ENCODE measurements at places on chromosomes 2 and 18.

- no peak for DNase-seq
Observed at GRCh38 chr2:71226096-71226964, 573 bp downstream of the PAIP2B start.

DNA sequence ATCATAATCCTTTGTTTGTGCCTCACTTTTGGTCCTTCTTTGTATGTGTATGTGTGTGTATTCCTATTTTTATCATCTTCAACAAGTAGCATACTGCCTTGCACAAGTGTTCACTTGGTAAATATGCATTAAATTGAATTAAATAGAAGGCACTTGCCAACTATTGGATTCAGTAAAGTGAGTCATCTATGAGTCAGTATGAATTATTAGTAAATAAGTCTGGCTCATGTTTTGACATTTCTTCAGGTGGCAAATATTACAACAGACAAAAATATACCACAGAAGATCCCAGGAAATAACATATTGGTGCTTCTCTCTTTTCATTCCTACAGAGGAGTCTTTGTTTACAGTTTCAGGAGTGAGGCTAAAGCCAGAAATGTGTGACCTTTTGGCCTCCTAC, 84.1 kb downstream of the CDK15 start:
- DNase-seq: no peak

- no peak for DNase-seq
Observed at GRCh38 chr2:46909771-46910419, 5.7 kb downstream of the MCFD2 start.

- DNase-seq: no peak
Observed at GRCh38 chr2:190023860-190024259, 38.7 kb downstream of the MSTN start.

DNA sequence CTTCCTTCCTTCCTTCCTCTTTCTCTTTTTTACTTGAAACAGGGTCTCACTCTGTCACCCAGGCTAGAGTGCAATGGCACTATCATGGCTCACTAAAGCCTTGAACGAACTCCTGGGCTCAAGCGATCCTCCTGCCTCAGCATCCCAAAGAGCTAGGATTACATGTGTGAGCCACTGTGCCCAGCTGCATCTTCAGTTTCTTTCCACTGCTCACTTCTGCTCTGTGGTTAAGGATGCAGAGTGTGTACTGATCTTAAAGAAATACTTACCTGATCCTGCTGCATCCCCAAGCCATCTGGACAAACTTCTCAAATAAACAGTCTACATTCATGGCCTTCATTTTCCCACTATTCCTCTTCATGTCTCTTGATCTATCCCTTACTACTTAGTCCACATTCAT, 13.0 kb downstream of the DPP4 start:
- no peak for DNase-seq

- no peak for DNase-seq
Observed at GRCh38 chr2:149458502-149458901, 128.1 kb downstream of the LYPD6 start.

GRCh38 chr18:42268798-42269197, 313.8 kb downstream of the PIK3C3 start:
- no peak for DNase-seq

GRCh38 chr2:128773641-128774319, 455.1 kb upstream of the HS6ST1 start:
- DNase-seq: no peak

DNA sequence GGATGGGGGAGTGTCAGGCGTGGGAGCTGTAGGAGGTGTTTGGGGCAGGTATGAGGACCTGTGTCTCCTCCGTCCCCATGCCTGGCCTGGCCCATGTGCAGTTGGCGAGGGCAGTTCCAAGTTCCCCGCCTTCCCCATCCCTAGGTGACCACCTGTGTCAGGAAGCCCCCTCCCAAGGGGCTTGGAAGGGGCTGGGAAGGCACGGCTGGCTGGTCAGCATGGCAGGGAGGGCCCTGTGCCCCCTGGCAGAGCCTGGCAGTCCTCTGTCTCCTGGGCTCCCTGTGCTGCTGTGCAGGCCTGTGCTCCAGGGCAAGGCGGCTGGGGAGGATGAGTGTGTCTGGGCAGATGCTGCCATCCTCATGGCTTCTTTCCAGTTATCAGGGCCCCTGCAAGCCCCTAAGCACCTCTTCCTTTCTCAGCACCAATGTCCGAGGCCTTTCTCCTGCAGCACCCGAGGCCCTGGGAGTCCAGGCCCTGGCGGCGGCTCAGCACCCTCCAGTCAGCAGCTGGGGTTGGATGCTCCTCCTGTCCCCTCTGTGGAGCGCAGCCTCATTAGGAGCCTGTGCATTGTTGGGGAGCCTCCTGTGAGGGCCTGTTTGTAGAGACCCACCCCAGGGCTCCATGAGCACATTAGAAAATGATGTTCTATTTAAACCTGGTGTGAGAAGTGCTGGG, 101.7 kb downstream of the FAM210A start:
- no peak for DNase-seq

GRCh38 chr2:136920652-136921333, 155.4 kb downstream of the THSD7B start:
- DNase-seq: no peak

GRCh38 chr2:26654061-26654340, 12.8 kb upstream of the CIB4 start:
- DNase-seq: no peak

- no peak for DNase-seq
Observed at GRCh38 chr2:111238296-111238695, 117.6 kb downstream of the BCL2L11 start.

GRCh38 chr2:112782234-112782799, 2.0 kb downstream of the IL1A start:
- DNase-seq: no peak

DNA sequence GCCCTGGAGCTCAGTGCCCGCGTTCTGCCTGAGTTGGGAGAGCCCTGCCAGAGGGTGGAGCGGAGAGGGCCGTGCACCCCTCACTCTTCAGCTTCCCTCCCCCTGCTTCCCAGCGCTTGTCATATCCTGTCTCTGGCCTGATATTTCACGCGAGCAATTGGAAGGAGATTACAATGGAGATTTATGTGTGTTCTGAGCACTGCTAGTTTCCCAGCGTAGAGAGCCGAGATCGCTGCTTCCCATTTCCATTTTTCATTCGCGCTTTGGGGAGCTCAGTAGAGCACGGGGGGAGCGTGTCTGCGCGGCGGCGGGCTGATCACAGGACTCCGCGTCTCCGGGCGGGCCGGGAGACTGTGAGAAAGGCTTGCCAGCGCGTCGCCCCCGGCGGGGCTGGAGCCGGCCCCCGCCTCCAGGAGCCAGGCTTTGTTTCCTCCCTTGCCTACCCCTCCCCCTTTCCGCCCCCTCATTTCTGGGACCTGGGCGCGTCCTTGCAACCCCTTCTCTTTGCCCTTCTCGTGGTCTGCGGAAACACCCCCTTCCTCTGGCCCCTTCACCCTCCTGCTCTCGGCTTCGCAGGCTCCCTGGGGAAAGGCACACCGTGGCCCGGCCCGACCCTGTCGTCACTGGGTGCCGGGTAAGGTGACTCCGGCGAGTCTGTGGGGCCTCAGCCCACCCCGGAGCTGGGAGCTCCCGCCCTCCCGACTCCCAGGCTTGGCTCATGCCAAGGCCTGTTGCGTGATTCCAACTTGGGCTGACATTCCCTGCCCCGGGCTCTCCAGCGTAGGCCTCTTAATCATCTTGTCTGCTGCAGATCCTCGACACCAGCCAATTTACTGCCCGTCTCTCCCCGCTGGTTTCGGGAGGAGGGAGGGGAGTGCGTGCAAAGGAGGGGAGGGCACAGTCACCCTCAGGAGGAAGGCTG, 5.8 kb downstream of the DLX2 start:
- DNase-seq: no peak

DNA sequence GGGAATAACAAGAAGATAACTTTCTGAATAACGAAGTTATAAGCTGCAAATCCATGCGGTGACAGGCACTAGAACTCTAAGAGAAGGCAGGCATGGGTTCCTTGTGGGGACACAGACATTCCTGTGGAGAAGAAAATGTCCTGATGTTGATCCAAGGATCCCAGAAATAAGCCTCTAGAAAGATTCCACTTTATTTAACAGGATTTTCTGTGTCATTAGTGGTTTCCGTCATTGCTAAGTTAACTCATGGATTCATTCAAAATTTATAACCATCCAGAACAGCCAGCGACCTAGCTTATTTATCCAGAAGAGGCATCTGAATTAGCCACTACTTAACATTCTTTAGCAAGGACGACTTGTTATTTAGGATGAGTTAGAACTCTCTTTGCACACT, 10.0 kb upstream of the CD302 start:
- DNase-seq: no peak

GRCh38 chr2:21014364-21015280, 29.3 kb downstream of the APOB start:
- DNase-seq: no peak

- no peak for DNase-seq
Observed at GRCh38 chr2:8412586-8412985, 269.3 kb upstream of the ID2 start.

DNA sequence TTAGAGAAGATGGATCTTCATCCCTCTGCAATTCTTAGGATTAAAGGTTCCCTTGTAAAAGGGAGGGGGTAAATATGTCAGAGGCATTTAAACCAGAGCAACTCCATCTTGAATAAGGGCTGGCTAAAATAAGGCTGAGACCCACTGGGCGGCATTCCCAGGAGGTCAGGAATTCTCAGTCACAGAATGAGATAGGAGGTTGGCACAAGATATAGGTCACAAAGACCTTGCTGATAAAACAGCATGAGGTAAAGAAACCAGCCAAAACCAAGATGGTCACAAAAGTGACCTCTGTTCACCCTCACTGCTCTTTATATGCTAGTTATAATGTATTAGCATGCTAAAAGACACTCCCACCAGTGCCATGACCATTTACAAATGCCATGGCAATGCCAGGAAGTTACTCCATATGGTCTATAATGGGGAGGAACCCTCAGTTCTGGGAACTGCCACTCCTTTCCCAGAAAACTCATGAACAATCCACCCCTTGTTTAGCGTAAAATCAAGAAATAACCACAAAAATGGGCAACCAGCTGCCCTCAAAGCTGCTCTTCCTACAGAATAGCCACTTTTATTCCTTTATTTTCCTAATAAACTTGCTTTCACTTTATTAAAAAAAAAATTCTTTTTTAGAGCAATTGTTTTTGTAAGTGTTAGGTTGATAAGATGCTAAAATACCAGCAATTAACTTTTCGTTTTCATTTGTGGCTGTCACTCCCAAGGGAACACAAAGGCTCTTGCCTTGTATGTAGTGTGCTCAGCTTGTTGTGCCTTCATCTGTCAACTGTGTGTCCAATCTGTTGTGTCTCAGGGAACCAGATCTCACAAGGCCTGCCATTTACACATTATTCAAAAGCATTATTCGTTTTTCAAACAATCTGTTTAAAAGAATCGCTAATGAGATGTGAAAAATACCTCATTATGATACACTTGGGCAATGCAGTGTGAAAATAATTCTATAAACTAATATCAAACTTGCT, 205.2 kb upstream of the RGPD4 start:
- DNase-seq: no peak

DNA sequence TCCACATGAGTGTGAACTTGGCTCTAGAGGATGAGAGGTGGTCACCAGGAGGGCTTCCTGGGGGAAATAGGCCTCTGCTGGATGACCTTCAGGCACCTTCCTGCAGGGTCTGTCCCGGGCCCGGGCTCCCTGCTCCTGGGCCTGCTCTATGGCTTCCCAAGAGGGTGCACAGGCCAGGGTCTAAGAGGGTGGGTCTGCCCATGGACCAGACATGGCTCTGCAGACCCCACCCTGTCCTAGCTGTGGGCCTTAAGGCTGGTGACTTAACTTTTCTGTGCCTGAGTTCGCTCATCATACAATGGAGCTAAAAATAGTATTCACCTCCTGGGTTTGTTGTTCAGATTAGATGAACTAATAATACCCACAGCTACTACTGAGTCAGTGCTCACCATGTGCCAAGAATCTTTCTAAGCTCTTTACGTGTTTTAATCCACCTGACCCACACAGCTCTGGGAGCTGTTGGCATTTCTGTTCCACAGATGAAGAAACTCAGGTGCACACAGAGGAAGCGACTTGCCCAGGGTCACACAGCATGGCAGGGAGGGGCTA, 14.4 kb downstream of the INHBB start:
- DNase-seq: no peak

- DNase-seq: no peak
Observed at GRCh38 chr2:212913640-212914306, 237.6 kb downstream of the IKZF2 start.

- no peak for DNase-seq
Observed at GRCh38 chr2:39435234-39435633, 1.9 kb downstream of the MAP4K3 start.

DNA sequence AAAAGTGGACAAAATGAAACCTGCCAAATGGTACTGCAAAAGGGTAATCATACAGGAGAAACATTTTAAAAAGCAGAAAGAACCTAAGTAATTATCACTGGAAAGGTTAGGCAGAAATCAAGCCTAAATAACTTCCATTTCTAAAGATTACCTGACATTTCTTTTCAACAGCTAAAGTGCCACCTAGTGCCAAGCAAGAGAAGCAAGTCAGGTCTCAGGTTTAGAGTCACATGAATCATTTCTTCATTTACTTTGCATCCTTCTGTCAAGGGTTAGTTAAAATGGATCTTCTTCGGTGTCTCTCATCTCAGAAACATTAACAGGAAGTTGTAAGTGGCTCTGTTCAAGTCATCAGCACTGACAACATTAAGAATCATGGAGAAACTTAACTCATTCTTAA, 90.3 kb downstream of the AKAIN1 start:
- DNase-seq: no peak
